Subcutaneous adipose tissue (tissue), 4 donors: ENCODE measurements at places on chromosomes 1 and 21. TPM values are rescaled to one million over a fixed set of nuclear protein-coding genes. Genes with fewer than 3 reads are reported as not detected.

SHISAL2A gene
- not detected for total RNA-seq

DOP1B gene
- total RNA-seq, result 8.3 TPM

CD1B gene
- total RNA-seq, result not detected

CCT8 gene
- 69.1 TPM for total RNA-seq

RPE65 gene
- total RNA-seq, result not detected

TIPRL gene
- total RNA-seq, result 27.9 TPM

UBQLN4 gene
- total RNA-seq, result 15.1 TPM

OR10K1 gene
- not detected for total RNA-seq

KCND3 gene
- 6.3 TPM for total RNA-seq

BATF3 gene
- 2.7 TPM for total RNA-seq

EIF4G3 gene
- total RNA-seq, result 46.2 TPM

CCDC185 gene
- not detected for total RNA-seq

GJA4 gene
- total RNA-seq, result 56.1 TPM

DIPK1A gene
- total RNA-seq, result 11.9 TPM

SYNC gene
- total RNA-seq, result 14.1 TPM

CYP4A11 gene
- total RNA-seq, result not detected

MFSD2A gene
- 3.9 TPM for total RNA-seq

LEFTY1 gene
- not detected for total RNA-seq

LYPLA2 gene
- total RNA-seq, result 20.3 TPM

SLC6A17 gene
- total RNA-seq, result not detected

HUNK gene
- 0.16 TPM for total RNA-seq

METTL13 gene
- total RNA-seq, result 20.2 TPM

OR2T29 gene
- not detected for total RNA-seq

IGSF21 gene
- 4.4 TPM for total RNA-seq

OR2L8 gene
- total RNA-seq, result not detected

CRYBG2 gene
- total RNA-seq, result not detected

ZBTB8A gene
- 7.9 TPM for total RNA-seq

TFF2 gene
- total RNA-seq, result not detected

CACNA1S gene
- not detected for total RNA-seq

AMIGO1 gene
- total RNA-seq, result 3.9 TPM
